ENCODE measurements at places on chromosomes 16 and 17.

GRCh38 chr16:66553223-66553622, 847 bp downstream of the CKLF start:
- DNase-seq, result no peak

DNA sequence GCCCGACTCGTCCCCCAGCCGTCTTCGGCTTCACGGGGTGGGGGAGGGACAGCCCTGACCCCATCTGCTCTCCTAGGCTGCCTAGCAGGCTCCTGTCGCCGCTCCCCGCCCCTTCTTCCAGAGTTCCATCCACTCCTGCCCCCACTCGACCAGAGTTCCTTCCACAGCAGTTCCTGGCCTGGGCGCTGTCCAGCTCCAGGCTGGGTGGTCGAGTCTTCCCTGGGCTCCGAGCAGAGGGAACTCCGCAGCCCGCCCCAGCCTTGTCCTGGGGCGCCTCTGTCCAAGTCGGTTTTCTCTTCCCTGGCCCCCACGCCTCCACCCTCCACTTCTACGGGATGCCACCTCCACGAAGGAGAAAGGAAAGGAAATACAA, 1.4 kb downstream of the PYY start:
- no peak for DNase-seq

- DNase-seq, result no peak
Observed at GRCh38 chr16:54690710-54691109, 240.0 kb upstream of the IRX5 start.

GRCh38 chr17:15782866-15783265, 50.8 kb downstream of the TBC1D26 start:
- peak; percentile 78 for DNase-seq

- DNase-seq, result peak; percentile 70
Observed at GRCh38 chr17:40112718-40113109, 9.1 kb upstream of the MSL1 start.

DNA sequence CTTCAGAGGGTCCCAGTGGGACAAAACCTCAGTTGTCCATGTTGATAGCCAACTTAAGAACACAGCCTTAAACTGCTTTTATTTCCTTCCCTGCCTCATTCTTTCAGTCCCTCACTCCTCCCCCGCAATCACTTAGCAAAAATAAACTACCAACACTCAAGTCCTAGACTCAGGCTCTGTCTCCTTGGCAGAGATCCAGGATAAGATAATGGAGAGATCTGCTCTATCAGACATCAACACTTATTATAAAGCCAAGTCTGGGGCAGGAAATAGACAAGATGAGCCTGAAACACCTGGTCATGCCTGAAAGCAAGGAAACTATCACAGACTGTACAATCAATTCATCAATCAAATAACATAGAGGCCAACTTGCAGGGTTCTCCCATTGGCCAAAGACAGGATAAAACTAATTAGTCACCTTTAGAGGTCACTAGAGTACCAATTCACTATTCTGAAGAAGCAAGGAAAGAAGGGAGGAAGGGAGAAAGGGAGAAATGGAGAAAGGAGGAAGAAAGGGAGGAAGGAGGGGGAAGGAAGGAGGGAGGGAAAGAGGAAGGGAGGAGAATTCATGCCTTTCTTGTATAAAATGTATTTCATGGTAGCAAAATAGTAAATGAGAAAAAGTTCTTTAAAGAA, 15.7 kb downstream of the HYDIN start:
- DNase-seq, result no peak

DNA sequence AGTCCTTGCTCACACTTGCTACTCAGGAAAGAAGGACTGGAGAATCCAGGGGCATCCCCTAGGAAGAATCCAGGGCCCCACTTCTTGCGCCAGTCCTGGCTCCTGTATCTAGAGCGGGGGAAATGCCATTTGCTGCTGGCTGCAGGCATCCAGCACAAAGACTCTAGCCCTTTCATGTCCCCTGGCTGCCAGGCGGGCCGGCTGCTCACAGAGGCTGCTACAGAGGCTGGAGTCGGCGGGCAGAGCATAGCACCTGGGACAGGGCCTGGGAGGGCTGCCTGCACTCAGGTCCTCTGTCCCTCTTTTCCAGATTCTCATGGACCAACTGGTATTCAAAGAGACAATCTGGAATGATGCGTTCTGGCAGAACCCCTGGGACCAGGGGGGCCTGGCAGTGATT, 13.8 kb downstream of the SMIM5 start:
- peak; percentile 11 for DNase-seq

GRCh38 chr16:57720142-57720575, 15.4 kb upstream of the KATNB1 start:
- DNase-seq, result no peak

GRCh38 chr16:22874394-22874793, 60.4 kb downstream of the HS3ST2 start:
- DNase-seq, result no peak

DNA sequence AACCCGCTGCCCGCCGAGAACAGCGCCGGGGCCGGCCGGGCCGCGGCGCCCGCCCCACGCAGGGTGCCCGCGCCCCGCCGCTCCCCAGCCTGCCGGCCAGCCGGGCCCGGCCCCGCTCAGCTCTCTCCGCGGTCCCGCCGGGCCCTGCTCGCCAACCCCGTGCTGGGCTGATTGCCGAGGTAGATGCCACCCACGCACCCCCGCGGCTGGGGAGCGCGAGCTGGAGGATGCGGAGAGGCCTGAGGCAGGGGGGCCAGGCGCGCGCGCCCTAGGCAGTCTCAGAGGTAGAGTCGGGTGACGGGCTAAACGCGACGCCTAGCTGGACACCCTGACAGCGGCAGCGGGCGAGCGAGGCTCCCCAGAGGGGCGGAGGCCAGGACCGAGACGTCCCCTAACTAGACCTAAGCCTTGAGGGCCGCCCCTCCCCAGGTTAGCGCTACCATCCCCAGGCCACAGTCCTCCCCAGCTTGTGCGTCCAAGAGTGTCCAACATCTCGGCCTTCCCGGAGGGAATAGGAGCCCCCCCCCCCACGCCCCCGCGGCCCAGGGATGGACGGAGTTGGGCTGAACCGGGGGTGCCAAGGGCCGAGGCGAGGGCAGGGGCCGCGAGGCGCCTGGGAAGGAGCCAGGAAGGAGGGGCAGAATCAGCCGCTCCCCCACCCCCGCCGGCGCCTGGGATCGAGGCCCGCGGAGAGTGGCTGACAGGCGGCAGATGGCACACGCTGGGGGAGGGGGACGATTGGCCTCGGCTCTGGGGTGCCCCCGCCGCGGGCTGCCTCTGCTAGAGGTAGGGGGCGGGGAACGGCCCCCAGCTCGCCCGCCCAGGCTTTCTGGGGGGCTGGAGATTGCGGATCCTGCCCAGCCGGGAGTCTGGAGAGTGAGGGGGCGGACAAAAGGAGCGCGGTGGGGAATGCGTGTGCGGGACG, 2.5 kb upstream of the ZNF423 start:
- peak; percentile 82 for DNase-seq

DNA sequence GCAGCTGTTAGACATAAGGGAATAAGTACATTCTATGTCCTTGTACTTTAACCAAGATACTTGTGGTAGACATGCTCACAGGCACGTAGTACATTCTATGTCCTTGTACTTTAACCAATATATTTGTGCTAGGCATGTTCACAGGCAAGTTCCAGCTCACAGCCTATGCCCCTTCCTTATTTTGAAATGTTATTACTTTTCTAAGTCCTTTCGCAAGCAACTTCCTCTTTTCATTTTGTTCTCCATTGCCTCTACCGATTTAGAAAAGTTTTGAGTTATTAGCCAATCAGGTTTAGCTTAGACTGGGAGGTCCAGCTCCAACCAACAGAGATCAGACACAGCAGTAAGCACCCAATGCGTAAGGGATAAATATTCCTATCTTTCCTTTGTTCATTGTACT, 60.1 kb upstream of the NUDT7 start:
- DNase-seq, result no peak

DNA sequence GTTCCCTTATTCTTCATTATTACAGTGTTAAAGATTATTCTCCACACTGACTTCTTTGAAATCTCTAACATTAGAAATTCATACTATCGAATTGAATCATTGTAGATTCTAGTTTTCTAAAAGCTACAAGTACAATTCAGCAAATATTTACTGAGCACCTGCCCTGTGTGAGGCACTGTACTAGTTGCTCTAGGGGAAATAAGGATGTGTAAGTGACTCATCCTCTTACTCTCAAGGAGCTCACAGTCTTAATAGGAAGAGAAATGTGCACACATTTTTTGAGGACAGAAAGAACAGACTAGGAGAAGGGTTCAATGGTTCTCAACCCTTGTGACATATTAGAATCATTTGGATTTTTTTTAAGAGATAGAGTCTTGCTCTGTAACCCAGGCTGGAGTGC, 7.7 kb upstream of the SLFN12L start:
- no peak for DNase-seq

DNA sequence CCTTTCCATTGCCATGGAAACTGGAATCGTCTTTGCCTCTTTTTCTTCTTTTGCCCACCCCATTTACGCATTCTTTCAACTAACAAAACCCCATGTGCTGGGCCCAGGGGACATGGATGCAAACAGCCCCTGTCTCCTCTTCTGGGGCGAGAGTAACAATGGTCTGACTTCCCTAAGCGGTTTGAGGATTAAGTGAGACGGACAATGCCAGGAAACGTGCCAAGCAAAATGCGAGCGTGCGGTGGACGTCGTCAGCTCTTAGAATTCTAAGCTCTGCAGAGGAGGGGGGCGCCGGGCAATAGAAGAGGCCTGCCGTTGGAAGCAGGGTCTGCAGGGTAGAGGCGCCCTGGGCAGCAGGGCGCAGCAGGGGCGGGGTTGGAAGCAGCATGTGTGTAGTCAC, 42.4 kb upstream of the JPH3 start:
- DNase-seq, result no peak

- no peak for DNase-seq
Observed at GRCh38 chr16:69852815-69853214, 90.7 kb downstream of the WWP2 start.

DNA sequence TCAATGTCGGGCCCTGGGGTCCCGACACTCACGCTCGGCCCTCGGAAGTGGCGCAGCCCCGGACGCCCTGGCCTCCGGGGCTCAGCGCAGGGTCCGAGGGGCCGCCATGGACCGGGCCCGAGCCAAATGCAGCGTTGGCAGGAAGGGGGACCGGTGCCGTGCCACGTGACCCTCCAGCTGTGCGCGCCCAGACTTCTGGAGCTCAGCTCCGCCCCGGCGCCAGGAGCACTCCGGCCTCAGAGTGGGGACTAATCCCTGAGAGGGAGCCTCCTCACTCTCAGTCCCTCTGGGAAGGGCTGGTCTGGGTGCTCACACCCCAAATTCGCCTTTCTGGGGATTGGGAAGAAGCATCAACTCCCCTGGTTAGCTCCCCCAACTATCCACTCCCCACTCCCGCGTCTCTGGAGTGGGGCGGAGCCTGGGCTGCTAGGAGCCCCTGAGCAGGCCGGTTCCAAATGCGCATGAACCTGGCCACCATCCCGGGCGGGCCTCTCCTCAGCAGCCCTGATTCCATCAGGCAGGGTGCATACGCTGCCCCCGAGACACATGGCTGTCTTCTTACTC, at the start of gene B3GNT9:
Gene B3GNT9, minus strand, starts transcription at position 166 of the 564 bp plus-strand sequence. CDS start 513 bp downstream, outside the sequence.
- peak; percentile 91 for DNase-seq

- DNase-seq, result no peak
Observed at GRCh38 chr17:13084420-13084819, 66.6 kb upstream of the ELAC2 start.

DNA sequence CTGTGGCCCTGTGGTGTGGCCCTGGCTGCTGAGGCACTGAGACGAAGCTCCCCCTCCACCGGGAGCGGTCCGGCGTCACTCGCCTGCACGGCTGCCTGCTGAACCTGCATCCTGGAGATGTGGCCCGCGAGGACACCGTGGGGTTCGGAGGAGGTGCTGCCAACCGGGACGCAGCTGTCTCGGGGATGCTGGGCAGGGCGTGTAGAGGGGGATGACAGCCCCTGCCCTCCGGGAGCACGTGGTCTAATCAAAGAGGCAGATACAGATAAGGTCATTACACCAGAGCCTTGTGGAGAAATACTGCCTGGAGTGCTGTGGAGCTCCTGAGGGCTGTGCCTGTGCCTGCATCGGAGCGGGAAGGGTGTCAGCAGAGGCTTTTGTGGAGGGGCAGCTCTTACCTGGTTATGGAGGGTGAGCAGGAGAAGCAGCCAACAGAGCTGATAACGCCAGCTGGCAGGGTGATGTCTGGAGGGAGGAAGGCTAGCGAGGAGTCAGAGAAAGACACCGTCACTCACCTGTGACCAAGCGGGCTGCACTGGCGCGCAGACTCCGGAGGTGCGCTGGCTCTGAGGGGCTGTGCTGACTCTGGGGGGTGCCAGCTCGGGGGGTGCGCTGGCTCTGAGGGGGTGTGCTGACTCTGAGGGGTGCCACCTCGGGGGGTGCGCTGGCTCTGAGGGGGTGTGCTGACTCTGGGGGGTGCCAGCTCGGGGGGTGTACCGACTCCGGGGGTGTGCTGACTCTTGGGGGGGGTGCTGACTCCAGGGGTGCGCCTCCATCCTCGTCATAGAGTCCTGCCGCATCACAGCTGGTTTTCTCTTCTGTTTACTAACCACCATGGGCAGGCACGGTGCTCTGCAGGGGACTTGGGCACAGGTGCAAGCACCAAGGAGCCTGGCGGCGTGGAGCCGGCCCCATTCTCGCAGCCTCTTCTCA, 104.7 kb upstream of the CHMP6 start:
- DNase-seq, result no peak

- DNase-seq, result no peak
Observed at GRCh38 chr17:28406473-28406814, 432 bp upstream of the SLC46A1 start.

All from left forelimb (tissue), 1 donor.